ENCODE measurements at places on chromosomes 5 and 9.
A peak's percentile ranks its signal among the peaks of the same experiment; 100 is the strongest.

GRCh38 chr5:6291961-6292360 lies 86.4 kb downstream of the MED10 start:
- no peak for DNase-seq

GRCh38 chr9:105886136-105886535 lies 191.8 kb downstream of the TMEM38B start:
- DNase-seq, result no peak

- no peak for DNase-seq
Observed at GRCh38 chr5:85278193-85278592, 893.5 kb upstream of the EDIL3 start.

- no peak for DNase-seq
Observed at GRCh38 chr5:31827867-31828266, 188.9 kb downstream of the PDZD2 start.

DNA sequence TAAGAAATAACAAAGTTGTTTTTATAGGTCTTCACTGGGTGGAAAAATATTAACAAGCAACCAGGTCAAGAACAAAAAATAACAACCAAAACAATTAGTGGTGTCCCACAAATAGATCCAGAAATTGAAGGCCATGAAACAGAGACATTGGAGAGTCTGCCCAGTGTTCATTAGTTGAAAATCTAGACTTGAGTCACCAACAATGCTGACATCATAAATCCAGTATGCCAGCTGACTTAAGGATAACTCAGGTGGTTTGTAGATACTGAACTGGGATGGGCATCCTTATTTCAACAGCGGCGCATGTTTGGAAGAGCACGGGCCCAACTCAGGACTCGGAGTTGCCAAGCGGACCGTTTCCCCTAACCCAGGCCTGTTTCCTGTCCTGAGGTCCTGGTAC lies 80.7 kb upstream of the TNFAIP8 start:
- DNase-seq, result no peak

- no peak for DNase-seq
Observed at GRCh38 chr5:17020678-17021601, 84.9 kb upstream of the MYO10 start.

DNA sequence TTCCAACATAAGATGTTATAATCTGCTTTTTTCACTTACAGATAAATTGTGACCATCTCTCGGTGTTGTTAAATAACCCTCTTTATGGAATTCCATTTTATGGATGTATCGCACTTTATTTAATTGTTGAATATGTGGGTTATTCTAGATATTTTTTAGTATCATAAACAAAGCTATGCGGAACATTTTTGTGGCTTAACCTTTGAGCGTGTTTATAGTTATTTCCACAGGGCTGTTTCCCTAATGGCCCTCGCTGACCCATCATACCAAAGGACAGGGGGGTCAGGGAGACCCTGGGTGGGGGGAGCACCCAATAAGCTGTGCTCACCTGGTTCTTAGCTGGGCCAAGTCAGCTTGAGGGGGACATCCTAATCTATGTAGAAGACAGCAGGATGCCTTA lies 65.3 kb downstream of the NDST1 start:
- DNase-seq, result peak; percentile 25

- DNase-seq, result no peak
Observed at GRCh38 chr9:18994263-18994916, 38.6 kb downstream of the SAXO1 start.

GRCh38 chr9:95762322-95762721 lies 113.2 kb upstream of the ERCC6L2 start:
- no peak for DNase-seq

DNA sequence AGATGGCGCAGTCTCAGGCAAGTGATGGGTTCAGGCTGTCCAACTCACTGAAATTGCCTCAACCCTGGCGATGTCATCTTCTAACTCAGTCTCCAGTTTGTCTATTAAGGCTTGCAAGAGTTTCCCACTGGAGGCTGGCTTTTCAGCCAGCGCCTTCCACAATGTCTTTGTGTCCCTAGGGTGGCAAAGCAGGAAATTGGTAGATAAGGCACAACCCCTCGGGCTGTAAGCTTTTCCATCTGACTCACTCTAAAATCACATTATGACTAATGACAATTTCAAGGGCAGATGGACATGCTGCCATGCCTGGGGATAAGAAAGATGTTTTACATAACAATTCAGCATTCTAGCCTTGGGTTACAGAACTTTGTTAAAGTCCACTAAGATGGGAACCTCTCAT lies 61.9 kb downstream of the MROH2B start:
- no peak for DNase-seq

GRCh38 chr9:89458768-89459496 lies 39.0 kb downstream of the SEMA4D start:
- DNase-seq, result no peak

DNA sequence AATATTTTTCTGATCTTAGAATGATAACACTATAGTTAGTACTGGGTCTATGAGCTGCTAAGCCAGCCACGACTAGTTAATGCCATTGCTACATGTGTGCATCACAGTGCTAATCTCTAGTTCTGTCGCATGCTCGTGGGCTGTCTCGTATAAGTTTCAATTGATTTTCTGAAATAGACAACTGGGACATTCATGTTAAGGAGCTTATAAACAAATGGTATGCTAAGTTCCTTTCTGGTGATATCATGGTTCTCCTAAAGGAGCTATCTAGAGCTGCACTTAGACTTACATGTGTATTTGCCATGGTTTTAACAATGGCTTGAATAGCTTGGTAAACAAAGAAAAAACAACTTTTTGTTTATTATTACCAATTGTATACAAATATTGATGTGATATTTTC lies 46.2 kb downstream of the F2RL2 start:
- no peak for DNase-seq
